Stimulated activated naive CD4-positive, alpha-beta T cell (primary cell): ENCODE measurements at places on chromosomes 3 and 15.

DNA sequence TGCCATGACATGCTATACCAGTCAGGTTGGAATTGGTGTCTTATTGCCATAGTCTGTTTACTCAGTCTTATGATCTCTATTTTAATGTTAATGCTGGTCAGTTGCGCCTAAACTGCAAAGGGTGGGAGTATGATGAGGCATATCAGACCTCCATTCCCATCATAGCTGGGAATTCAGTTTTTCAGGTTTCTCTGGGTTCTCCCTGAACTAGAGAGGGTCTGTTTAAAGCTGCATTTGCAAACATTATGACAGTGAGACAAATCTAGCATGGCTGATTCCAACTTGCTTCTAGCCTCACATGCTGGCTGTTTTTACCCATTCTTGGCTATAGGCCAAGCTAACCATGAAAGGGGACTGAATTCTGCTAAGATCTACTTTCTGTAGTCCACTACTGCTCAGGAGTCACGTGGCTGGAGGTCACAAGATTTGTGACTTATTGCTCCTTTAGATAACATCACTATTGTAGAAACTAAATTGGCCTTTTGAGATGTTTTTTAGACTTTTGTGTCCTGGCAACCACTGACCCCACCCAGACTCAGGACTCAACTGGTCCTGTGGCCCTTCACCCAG lies 96.5 kb downstream of the TGFBR2 start:
- no peak for DNase-seq

GRCh38 chr3:159732172-159733111 lies 256.2 kb upstream of the IL12A start:
- DNase-seq: no peak

DNA sequence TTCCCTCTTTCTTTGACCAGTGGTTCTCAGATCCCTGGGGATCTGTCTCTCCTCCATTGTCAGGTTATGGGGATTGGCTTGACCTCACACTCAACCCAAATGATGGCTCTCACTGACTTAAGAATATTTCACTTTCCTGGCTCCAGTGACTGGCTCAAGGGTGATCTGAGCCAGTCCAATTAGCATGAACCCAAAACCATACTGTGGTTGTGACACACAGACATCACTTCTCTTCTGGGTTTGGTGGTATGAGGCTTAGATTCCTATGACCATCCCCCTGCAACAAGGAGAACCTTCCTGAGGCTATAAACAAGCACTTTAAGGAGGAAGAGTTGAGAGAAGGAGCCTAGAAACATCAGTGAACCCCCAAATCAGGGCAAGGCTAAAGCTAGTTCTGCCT lies 85.8 kb downstream of the KCNAB1 start:
- DNase-seq: no peak

GRCh38 chr15:40344631-40345120 lies 3.9 kb upstream of the CCDC9B start:
- DNase-seq: peak; percentile 74

- DNase-seq: no peak
These were observed 4.3 kb downstream of the SLC25A38 start for GRCh38 chr3:39387411-39387975.

GRCh38 chr3:11248596-11248995 lies 23.6 kb upstream of the ATG7 start:
- no peak for DNase-seq
